ENCODE measurements at places on chromosomes 4 and X.

DNA sequence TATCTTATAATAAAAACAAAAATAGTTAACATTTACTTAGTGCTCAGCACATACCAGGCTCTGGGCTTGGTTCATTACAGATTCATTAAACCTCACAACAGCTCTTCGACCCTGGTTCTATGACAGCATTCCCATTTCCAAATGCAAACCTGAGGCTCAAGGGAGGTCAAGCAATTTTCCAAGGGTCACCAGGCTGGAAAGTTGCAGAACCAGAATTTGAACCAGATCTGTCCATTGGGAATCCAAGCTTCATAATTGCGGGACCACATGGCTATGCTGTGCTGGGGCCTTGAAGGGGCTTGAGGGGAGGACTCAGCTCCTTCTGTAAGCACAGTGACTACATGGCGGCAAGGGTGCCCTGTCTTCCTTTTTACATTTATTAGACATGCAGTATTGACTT is 197.3 kb upstream of the LNX1 start:
- no peak for DNase-seq

- no peak for DNase-seq
Measured at GRCh38 chrX:105872941-105873340, 50.6 kb downstream of the NRK start.

GRCh38 chrX:17922303-17922702 is 61.2 kb upstream of the RAI2 start:
- DNase-seq: no peak

- no peak for DNase-seq
Measured at GRCh38 chr4:8437281-8437680, 3.2 kb downstream of the ACOX3 start.

DNA sequence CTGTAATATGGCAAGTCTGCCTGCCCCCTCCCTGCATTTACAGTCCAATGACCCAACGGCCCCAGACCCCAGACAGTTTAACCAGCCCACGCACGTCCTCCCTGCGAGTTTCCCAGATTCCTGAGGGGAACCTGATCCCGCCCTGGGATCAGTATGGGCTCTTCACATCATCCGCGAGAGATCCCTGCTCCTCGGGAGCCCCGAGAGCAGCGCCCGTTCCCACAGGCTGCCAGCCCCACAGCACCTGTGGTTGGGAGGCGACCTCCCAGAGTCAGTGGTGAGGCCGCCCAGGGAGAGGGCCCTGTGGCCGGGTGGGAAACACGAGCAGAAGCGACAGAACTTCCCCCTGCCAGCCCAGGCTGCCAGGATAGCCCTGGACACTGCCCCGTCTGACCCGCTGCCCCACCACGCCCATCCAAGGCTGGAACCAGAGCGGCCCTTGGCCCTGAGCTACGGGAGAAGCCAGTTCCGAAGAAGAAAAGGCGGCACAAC is 32.8 kb downstream of the TSC22D3 start:
- DNase-seq: no peak

All from AG09309 (cell line).